ENCODE measurements at places on chromosomes 5 and 9.

DNA sequence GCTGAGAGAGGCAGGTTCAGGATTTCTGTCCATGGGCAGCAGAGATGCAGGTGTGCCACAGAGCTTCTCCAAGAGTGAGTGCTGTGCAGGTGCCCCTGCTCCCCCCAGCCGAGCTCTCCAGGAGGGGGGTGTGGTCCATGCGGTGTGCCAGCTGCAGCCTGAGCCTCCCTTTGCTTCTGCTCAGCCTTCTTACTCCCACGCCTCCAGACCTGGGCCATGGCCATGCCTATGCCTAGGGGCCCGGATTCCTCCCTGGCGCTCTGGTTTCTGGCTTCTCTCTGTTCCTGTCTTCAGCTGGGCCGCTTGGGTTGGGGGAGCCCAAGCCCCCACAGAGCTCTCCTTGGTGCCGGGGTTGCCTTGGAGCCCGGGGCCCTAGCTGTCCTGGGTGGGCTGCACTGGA lies 133.3 kb downstream of the CACNA1B start:
- DNase-seq: no peak

GRCh38 chr9:115106642-115107041 lies 11.3 kb downstream of the TNC start:
- peak; percentile 12 for DNase-seq

DNA sequence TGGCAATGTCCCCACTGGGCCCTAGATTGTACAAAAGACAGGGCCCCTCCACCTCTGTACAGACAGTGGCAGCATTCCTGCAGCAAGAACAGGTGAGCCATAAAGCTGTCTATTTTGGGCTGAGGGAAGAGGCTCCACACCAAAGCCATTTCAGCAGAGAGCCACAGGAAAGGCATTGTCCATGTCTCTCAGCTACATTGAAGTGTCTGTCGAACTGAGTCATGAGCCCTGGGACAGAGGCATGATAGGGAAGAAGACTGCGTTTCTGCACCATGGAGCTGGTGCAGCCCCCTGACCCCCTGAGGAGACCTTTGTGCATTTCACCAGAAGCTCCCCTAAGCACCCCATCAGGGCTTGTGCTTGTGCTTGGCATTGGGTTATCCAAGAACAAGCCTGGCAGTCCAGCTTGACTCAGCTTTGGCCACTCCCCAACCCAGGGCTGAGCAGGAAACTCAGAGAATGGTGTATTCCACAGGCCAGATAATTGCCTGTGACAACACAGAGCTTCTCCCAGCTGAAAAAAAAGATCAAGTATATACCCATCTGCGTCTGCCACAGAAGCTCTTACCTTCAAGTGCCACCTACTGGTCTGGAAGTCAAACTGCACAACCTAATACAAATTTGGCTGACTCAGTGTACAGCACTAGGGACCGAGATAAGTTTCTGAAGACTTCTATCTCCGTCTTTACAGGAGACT lies 5.9 kb upstream of the FRMD3 start:
- DNase-seq: peak; percentile 88

DNA sequence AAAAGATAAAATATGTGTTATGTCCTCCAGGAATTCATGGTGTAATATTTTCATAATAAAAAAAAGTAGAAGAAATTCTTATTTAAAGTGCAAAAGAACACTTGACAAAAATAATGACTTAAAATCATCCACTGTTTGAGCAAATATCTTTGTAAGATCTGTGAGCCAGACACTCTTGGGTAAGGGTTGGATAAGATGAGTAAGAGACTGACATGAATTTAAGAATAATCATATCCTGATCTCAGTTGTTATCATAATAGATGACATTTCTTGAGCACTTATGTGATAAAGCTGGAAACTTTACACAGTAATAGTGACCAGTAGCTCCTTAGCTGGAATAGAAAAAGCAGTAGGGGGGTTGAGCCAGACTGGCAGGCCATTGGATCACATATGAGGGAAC lies 40.0 kb upstream of the ADRB2 start:
- no peak for DNase-seq

GRCh38 chr5:9726931-9727330 lies 96.8 kb upstream of the TAS2R1 start:
- DNase-seq: no peak

DNA sequence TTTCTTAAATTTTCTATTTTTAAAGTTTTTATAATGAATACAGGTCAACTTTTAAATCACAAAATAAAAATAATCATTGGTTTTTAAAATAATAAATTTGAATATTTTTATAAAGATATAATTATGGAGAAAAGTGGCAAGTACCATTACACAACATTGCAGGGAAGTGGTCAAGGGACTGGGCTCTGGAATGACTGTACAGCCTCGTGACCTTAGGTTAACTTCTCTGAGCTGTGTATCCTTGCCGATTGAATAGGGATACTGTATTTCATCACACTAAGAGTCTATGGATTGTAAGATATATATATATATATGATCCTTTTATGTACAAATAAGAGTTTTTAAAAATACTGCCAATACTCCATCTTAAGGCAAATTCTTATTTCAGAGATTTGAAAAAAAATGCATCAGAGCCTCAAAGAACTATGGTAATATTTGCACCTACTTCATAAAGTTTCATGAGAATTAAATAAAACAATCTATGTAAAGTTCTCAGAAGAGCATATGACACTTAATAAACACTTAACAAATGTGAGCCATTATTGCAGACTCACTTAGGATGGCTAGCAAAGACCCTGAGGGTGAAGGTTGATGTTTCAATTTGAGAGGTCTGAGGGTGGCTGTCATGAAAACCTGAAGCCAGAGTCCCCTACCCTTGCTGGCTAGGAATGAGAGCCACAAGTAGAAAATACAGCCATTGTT lies 136.5 kb downstream of the CCDC192 start:
- no peak for DNase-seq

- no peak for DNase-seq
These were observed 254.8 kb upstream of the FTMT start for GRCh38 chr5:121596882-121597281.

DNA sequence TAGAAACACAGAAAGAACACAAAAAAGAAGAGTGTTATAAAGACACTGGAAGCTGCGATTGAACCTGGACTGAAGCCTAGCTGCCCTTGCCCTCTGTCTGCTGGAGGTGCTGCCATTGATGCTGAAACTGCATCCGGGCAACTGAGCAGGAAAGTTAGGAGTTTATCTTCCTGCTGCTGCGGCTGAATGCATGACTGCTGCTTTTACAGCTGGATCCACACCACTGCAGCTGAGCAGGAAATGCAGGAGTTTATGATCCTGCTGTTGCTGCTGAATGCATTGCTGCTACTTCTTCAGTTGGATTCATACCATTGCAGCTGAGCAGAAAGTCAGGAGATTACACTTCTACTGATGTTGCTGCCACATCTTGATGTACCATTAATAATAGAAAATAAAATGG lies 21.8 kb upstream of the JAKMIP2 start:
- DNase-seq: no peak

GRCh38 chr9:127654619-127655018 lies 42.5 kb downstream of the STXBP1 start:
- DNase-seq: peak; percentile 75

DNA sequence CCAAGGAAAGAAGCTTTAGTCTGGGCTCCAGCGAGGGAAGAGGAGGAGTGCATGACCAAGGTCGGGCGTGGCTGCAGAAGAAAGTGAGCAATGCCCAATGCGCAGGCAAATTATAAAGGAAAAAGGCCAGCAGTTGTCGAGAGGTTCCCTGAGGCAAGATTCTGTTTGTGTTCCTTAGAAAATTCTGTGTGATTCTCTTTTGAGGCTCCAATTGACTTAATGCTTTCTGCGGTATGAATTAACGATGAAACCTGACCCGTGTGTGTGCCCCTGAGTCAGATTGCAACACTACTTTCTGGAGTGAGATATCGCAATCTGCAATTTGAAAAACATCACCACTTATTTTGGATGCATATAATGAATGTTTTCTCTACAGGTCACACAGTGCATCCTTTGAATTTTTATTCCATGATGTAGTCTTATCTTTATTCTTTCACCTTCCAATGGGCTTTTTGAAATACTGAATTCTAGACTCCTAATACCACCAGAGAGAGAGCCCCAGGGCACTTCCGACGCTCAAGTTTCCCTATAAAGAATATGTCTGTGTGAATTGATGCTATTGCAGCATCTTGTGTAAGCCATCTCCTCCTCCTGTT lies 117.9 kb upstream of the IL6ST start:
- DNase-seq: peak; percentile 92

DNA sequence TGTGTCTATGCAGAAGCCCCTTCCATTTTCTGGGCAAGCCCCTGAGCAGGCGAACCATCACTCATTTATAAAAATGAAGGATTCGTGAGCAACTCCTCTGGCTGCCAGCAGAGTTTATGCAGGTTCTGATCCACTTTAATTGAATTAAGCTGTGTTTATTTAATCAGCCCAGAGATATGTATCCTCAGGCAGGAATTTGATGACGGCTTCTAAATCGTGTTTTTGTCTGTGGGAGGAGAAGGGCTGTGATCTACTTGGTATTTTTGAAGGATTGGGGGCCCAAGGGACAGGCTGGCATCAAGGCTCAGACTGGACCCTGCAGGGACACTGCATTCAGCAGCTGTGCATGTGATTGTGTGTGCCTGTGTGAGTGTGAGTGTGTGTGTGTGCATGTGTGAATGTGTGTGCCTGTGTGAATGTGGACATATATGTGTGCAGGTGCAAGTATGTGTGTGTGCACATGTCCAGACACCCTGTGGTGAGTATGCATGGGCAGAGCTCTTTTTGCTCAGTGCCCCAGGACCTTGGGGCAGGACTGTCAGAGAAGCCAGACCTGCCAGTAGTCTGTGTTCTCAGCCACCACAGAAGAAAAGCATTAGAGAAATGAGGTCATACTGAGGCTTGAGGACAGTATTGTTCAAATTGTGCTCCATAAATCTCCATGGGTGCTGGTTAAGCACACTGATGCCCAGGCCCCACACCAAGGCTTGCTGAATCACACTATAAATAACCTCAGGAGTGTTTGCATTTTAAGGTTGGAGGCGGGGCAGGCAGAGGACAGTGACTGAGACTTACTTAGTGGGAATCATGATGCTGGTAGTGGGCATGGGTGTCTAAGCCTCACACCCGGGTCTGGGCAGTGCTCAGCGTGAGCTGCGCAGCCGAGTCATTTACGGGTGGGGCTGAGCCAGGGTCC lies 164.0 kb downstream of the CARTPT start:
- peak; percentile 71 for DNase-seq

DNA sequence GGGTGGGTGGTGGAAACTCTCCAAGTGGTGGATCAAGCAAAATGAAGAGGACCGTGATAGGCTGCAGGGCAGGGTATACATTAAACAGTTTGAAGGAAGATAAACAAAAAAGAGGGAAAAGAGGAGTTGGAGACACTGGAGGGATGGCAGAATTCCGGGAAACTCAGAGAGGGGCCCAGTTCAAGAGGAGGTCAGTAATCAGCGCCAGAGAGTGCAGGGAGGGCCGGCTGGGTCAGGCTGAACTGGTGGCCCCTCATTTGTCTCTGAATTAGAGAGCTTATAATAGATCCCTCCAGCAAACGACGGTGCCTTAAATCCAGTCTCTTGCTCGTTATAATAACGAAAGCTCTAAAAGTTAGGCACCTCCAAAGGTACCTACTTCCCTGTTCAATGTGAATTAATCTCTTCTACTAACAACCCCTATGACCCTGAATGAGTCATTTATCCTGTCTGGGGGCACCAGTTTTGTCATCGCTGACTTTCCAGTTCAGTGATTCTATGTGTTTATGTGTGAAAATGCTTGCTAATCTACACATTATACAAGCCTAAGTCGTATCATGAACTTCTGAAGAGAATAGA lies 2.4 kb upstream of the ZSWIM6 start:
- DNase-seq: no peak

- no peak for DNase-seq
These were observed 72.0 kb downstream of the MLLT3 start for GRCh38 chr9:20550326-20550725.

DNA sequence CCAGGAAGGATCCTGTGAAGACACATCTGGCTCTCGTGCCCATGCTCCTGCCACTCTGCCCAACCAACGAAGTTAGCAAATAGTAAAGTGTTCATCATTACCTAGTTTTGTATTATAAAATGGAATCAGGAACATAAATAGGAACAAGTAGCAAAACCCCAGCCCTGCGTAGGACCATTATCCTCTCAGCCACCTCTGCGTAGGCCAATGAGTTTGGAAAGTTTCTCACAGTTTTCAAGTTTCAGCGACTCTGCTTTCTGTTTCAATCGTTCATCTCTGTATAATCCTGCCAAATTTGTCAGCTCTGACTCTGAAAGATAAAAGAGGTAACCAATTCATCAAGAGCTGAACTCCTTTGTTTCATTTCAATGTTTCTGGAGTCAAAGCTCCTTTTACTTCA lies 10.1 kb upstream of the SPATA24 start:
- no peak for DNase-seq

DNA sequence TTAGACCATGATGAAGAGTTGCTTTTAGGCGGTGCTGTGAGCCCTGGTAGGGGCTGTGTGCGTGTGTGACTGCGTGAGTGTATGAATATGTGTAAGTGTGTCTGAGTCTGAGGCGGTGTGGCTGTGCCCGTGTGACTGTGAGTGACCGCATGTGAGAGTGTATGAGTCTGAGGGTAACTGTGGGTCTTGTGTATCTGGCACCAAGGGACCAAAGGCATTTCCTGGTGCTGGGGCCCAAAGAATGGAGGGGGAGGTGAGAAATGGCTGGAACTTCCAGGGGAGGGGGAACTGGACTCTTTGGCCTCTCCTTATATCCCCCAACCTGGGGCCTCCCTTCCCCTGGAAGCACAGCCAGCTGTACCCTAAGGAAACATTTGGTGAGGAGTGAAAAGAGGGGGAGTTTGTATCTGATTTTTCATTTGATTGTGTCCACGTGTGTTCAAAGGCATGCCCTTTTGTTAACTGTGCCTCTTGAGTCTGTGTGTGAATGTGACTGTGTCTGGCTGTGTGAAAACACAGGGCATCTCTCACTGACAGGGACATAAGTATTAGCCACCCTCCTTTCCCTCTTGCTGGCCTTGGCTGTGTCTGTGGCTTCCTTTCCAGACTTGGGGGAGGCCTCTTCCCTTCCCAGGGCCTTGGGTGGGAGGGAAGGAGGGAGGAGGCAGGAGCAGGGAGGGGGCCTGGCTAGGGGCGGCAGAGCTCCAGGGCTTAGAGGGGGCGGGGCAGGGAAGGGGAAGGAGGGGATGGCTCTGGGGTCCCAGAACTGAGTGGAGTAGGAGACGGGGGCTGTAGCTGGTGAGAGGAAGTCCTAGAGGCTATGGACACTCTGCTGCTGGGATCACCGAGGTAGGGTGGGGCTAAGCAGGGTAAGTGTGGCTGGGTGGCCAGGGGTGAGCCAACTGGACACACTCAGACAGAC lies 1.4 kb downstream of the IL11RA start:
- peak; percentile 45 for DNase-seq

DNA sequence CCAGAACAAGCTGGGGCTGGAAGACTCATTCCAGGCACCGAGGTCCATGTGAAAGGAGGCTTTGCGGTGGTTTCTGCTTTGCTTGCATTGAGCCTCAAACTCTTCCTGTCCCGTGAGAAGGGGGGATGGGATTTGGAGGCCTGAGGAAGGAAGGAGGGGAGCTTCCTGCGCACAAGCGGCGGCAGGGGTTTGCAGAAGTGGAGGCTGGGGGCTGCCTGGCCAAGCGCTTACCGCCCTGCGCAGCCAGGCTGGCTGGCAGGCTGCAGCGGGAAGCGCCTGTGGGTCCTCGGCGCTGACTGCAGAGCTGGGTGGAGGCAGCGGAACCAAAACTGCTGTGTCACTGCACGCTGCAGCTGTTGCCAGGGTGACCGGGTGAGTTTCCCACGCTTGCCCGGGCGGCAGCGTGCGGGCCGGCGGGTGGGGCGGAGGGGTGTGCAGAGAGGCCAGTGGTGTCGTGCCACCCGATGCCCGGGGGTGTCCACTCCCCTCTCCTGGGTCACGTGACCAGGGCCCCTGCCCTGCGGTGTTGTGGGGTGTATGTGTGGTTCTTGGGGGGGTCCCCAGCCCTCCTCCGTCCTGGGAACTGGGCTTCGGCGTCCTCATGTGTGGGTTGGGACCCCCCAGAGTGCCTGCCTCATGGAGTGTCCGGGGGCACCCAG lies 81.0 kb downstream of the RXRA start:
- DNase-seq: peak; percentile 94
